ENCODE measurements at places on chromosomes 11 and 22.

DNA sequence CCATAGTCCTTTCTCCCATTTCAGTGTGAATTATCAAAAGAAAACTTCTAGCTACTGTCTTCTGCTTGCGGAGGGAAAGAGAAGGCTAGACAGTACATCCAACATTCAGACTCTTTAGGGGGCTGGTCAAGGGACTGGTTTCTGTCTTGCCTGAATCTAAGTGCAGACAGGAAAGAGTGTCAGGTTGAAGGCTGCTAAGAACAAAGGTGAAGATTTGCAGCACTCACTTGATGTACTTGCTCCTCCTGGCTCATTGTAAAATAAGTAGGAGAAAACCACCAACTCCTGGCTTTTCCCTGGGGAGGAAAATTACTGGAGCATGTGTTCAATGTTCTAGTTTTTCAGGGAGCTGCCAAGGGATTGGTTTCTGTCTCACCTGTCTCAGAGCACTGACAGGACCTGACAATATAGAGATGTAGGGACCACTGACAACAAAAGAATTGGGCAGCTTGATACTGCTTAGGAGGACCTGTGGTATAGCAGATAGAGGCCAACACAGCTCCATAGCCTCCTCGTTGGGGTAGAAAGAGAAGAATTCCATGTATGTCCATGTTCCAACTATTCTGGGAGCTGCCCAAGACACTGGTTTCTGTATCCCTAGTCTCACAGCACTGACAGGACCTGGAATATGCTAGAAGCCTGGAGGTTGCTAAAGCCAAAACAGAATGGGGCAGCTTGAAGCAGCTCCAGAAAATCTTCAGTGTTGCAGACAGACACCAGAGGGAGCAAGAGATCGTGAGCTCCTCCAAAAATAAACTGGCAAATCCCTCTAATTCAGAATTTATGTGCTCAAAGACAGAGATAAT is 39.7 kb upstream of the MMP12 start:
- DNase-seq: peak; percentile 35

DNA sequence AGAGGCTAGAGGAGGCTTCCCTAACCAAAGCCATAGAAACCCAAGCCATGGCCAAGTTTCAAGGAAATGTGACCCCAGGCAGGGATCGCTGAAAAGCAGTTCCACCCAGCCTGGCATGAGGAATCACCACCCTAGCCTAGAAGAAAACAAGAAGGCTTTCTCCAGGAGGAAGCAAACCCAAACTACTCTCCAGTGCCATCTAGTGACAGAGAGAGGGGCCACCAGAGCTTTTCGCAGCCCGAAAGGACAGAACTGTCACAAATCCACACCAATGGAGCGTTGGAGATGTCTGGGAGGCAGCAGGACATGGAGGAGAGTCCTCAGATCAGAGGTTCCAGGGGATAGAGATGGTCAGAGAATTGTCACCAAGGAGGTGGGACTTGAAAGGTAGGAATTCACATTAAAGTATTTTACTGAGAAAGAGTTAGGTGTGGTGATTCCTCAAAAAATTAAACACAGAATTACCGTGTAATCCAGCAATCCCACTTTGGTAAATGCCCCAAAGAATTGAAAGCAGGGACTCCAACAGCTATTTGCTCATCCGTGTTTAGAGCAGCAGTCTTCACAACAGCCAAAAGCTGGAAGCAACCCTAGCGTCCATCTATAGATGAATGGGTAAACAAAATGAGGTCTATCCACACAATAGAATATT is 67.3 kb upstream of the NUP50 start:
- peak; percentile 46 for DNase-seq

- DNase-seq: peak; percentile 65
Observed at GRCh38 chr22:31289344-31289743, 2.9 kb downstream of the PIK3IP1 start.

DNA sequence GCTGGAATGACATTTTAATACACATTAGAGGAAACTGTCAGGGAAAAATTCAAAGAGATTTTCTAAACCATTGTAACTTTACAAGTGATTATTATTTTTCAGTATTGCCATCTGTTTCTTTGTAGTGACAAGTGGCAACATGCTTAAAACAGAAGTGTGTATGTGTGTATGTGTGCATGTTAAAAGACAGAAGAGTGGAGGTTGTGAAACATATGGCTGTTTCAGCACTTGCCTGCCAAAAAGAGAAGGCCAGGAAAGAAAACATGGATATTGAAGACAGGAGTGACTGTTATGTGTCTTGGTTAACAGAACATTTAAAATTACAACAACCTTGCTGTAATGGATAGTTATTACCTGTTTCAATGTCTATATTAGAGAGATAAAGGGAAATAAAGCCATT is 24.3 kb upstream of the VWA5A start:
- no peak for DNase-seq

GRCh38 chr22:19970479-19971275 is 29.1 kb upstream of the TXNRD2 start:
- DNase-seq: peak; percentile 60

GRCh38 chr11:129192150-129192549 is at the start of gene ARHGAP32:
ARHGAP32 (minus strand) TSS chr11:129192325; CDS start chr11:129192198, 127 bp downstream.
- no peak for DNase-seq

- no peak for DNase-seq
Observed at GRCh38 chr11:102647430-102647829, 22.3 kb upstream of the MMP20 start.

DNA sequence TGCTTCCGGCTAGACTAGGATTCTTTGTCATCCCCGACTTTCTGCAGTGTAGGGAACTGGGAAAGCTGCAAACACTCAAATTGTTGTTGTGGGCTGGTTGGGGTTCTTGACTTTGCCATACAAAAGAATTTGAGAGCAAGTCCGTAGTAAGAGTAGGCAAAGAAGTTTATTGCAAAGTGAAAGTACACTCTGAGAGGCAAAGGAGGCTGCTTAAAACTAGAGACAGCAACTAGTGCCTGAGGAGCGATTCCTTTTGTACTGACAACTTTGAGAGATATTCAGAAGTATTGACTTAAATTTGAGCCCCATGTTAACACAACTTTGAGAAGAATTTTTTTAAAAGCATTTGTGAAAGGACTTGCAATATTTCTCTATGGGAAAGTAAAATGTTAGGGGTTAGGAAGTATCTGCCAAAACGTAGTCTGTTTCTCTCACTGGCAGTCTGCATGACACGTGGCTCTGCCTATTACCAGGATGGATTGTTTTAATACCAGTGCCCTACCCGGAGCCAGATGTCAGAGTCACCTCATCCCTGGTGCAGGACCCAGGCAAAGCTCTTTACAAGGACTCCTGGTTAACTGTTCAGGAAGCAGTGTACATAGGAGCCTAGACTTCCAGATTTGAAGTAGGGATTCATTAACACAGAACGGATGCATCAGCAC is 85.0 kb upstream of the CLPB start:
- DNase-seq: no peak

DNA sequence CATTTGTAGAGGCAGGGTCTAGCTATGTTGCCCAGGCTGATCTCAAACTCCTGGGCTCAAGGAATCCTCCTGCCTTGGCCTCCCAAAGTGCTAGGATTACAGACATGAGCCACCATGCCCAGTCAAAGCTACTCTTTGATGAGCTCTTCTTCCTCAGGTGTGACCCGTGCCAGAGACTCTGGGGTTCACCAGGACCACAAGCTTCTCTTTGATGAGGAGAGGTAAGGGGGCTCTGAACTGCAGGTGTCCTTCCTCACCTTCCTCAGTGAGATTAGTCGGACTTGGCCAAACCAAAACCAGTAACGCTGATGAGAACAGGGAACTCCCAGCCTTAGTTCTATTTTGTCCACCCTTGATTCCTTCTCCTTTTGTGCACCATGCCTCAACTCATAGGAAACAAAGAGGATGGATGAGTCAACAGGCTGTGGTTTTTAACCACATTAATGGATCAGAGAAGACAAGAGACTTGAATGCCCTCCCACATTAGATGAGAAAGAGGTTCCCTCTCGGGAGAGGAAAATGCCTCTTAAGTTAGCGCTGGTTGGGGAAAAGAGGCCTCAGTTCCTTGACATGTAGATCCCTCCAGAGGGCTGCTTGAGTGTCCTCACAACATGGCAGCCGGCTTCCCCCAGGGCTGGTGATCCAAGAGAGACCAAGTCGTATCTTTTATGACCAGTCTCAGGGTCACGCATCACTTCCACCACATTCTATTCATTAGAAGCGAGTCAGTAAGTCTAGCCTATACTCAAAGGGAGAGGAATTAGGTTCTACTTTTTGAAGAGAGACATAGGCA is 25.7 kb upstream of the CTR9 start:
- DNase-seq: no peak

DNA sequence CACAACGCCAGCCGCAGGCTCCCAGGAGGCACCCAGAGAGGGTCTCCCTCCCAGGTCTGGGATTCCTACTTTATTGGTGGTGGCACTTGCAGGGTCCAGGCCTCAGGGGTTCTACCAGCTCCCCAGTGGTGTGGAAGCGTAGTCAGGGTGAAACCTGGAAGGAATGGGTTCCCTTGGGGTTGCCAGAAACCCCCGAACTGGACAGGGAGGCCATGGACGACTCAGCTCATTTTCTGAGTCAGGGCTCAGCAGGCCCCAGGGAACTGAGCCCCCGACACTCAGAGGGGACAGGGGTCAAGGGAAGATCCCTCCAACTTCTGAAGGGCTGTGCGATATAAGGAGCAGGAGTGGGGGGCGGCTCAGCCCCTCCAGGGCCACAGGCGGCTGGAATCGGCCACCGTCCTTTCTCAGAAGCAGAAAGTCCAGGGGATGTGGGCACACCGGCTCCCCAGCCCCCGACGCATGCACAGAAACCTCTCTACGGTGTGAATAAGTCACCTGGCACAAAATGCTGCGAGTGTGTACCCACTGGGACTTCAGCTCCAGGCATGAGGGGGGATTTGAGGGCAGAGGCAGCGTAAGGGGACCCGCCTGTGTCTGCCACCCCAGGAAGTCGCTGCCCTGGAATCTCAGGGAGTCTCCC is 25.1 kb downstream of the MRGPRG start:
- DNase-seq: no peak

DNA sequence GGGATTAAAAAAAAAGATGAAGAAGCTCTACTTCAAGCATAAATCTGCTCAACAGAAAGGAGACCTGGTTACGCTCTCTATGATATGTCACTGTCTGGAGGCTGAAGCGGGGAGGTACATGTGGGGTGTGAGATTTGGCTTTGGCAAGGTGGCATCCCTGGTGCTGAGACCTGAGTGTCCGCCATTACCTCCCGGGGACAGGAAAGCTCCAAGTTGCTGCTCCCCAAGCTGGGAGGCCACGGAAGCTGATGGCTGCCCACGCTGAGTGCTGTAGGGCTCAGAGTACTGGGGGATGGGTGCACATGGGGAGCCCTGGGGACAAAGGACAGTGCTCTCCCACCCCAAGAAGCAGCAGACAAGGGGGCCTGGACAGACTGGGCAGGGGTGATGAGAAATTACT is 167.9 kb downstream of the DSCAML1 start:
- DNase-seq: no peak

DNA sequence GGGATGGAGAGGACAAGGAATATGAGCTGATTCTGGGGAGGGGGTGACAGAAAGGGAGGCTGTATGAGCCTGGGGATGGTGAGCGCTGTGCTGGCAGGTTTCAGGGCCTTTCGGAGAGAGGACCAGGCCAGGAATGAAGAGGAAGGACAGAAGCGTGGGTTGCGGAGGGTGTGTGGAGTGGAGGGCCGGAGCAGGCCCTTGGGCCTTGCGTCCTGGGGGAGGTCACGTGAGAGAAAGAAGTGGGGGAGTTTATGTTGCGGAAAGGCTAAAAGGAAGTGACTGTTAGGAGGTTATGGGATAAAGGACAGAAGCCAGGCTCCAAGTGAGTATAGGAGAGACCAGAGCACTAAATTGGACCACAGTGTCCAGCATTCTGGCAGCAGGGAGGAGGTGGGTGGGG is 17.5 kb downstream of the BCR start:
- DNase-seq: no peak

GRCh38 chr11:84788220-84788619 is 838.9 kb downstream of the DLG2 start:
- DNase-seq: no peak

GRCh38 chr11:69702239-69702691 is 1.6 kb downstream of the FGF19 start:
- DNase-seq: no peak

DNA sequence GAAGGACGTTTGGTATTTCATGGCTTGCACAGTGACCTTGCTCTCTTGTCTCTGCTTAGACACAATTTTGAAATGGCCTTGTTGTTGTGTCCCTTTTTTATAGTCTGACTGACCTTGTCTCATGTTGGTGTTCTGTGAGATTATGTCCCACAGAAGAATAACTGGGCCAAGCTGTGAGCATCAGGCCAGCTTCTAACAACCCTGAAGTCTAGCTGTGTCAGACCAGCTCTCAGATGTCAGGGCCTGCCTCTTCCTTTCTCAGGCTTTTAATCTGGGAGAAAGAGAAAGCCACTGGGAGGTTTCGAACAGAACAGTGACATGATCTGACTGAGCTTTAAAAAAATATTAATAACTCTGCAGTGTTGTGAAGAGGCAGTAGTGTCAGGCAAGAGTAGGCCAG is 2.0 kb upstream of the UEVLD start:
- DNase-seq: no peak

- peak; percentile 91 for DNase-seq
Observed at GRCh38 chr11:124740277-124740882, 638 bp downstream of the NRGN start.
